ENCODE measurements at places on chromosomes 2 and 18. TPM values are rescaled to one million over a fixed set of nuclear protein-coding genes. Genes with fewer than 3 reads are reported as not detected.

FTCDNL1 gene
- total RNA-seq: 0.40 TPM

GALNT14 gene
- 25.6 TPM for total RNA-seq

NGEF gene
- not detected for total RNA-seq

DCDC2C gene
- total RNA-seq: not detected

DNA sequence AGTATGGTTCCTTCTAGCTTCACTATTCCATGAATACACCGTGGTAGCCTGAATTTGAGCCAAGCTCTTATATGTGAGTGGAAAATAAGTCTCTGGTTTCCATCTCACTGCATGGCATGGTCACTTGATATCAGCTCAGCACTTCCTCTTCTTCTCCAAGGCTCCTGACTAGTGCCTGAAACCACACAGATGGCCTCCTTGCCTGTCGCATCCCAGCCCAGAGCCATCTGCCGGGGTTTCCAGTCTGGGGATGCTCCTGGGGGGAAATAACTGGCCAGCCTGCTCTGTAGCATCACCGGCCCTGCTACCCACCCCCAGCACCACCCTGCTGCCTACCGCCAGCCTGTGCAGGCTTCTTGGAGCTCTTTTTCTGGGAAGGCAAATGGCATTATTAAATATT lies 7.7 kb upstream of the MARCHF4 start:
- no peak for DNase-seq

DNA sequence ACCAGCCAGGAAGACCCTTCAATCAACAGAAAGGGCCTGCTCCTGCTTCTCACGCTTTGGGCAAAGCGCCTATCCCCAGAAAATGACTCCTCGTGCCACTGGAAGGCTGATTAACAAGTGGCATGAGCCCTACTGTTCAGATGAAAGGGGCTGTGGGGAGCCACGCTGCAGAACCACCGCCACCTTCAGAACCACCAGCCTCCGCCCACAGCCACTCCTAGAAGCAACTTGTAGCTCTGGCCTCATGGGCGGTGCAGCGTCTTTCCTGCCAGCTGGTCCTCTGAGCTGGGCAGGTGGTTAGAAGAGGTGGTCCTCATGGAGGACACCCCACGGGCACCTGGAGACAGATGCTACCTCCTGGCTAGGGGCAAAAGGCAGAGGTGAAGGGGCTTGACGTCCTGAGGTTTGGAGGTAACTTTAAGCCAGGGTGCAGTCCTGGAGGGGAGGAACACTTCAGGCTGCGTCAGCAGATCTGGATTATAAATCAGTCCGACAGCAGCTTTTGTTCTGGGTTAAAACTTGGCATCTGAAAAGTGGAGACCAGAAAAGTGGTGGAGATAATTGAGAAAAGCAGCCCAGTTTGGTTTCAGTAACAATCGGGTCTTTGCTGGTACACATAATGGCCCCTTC lies 861 bp upstream of the SEMA4C start:
- no peak for DNase-seq

Measured in OCI-LY7 (cell line).